NCI-H1930 (cell line): ENCODE measurements at places on chromosomes 12 and 14.

DNA sequence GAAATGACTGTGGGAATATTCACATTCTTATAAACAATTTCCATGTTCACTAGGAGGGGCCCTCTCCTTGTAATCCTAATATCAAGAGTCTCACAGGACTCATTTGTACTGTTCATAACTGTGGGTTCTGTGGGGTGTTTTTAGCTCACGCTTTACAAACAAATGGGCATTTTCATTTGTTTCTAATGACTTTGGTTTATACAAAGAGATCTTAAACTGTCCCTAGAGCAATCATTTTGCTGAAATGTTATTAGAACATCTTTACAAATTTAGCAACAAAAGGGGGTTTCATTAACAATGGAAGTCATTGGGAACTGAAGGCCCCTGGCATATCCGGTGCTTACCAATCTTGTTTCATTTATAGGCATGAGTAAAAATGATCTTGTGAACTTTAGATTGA, 370.5 kb downstream of the TRHDE start:
- no peak for DNase-seq

- no peak for DNase-seq
Observed at GRCh38 chr12:49294804-49295081, 204 bp upstream of the PRPH start.

- no peak for DNase-seq
Observed at GRCh38 chr14:75477881-75478280, 44.4 kb upstream of the BATF start.

- DNase-seq: no peak
Observed at GRCh38 chr12:121711361-121712189, 977 bp upstream of the TMEM120B start.

- DNase-seq: no peak
Observed at GRCh38 chr12:71057330-71057729, 100.5 kb downstream of the TSPAN8 start.

GRCh38 chr14:91231446-91231845, 13.1 kb downstream of the GPR68 start:
- DNase-seq: no peak

- DNase-seq: no peak
Observed at GRCh38 chr12:18868717-18869116, 130.8 kb downstream of the CAPZA3 start.

DNA sequence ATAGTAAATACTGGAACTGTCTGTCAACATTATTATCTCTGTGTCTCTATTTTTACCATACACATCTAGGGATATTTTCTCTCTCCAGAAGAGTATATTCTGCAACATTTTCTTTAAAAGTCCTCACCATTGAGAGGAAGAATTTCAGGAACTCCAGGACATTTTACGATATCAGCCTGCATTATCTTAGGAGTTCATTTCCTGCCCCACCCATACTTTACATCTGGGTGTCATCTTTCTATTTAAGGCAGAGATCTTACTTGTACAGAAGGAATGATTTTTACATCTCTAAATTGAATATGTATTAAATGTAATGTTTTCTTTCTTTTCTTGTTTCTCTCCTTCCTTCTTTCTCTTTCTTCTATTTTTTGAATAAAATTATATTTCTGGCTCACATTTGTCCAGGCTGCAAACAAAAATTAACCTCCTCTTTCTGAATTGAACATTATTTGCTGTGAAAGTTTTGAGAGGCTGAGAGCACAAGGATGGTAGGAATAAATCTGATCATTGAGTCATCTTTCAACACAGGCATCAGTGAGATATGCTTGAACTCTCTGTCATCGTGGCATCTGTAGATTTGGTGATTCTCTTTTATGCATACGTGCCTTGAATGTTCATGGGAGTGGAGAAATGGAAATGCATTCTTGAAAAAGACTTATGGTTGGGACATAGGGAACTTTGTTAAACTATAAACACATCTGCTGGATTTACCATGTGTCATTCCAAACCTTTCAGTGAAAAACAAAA, 753.6 kb downstream of the SLC16A7 start:
- DNase-seq: no peak

DNA sequence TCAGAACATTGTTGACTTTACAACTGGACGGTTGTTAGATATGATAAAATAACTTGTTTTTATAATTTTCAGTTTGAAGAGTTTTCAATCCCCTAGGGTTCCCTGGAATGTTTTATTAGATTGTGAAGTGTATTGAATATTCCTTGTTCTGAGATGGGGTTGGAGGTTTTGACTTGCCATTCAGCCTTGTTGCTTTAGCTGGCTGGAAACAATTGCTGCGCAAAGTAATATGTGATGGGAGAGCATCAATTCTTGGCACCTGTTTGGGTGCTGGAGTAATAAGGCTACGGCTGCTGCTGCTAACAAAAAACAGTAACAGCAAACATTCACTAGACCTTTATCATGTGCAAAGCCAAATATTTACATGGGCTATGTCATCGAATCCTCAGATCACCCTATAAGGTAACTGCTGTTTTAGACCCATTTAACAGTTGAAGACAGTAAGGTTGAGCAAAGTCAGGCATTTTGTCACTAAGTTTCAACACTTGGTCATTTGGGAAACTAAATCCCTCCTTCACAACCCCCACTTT, 241.0 kb upstream of the TBX3 start:
- no peak for DNase-seq

DNA sequence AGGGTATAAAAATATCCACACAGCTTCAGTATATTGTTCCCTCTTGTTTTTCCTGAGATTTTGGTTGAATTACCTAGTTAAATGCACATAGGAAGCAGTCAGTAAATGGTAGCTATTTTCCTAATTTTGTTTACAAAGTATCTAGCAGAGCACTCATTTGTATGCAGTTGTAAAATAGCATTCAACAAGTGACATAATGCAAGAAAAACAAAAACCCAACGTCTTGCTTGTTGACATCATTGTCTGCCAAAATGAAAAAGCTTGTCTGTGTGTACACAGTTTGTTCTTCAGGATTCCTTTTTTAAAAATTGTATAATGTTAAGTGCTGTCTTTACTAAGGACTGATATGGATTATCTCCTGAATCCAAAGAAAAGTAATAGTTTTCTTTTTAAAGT, 2.7 kb downstream of the VRTN start:
- no peak for DNase-seq

- no peak for DNase-seq
Observed at GRCh38 chr12:57418255-57418654, 12.6 kb downstream of the R3HDM2 start.
